Ureter (tissue), 1 donor: ENCODE measurements at places on chromosomes 7 and 10. TPM values are rescaled to one million over a fixed set of nuclear protein-coding genes. Genes with fewer than 3 reads are reported as not detected.
A peak's percentile ranks its signal among the peaks of the same experiment; 100 is the strongest.

Gene GARIN1A
- total RNA-seq, result 6.4 TPM

Gene LMBR1
- 89.5 TPM for total RNA-seq

Gene TDRD1
- total RNA-seq, result 0.23 TPM

Gene OTUD1
- 10.6 TPM for total RNA-seq

Gene OR2A1
- not detected for total RNA-seq

Gene HUS1
- total RNA-seq, result 43.1 TPM

Gene NEUROG3
- total RNA-seq, result not detected

Gene EPHB4
- 58.4 TPM for total RNA-seq

Gene GRID1
- total RNA-seq, result 2.7 TPM

Gene OPN4
- not detected for total RNA-seq

Gene ANKRD7
- not detected for total RNA-seq

Gene TSPAN13
- total RNA-seq, result 50.2 TPM

Gene CHST15
- total RNA-seq, result 15.7 TPM

GRCh38 chr10:71244431-71245419 lies 32.4 kb downstream of the UNC5B start:
- DNase-seq, result peak; percentile 64

DNA sequence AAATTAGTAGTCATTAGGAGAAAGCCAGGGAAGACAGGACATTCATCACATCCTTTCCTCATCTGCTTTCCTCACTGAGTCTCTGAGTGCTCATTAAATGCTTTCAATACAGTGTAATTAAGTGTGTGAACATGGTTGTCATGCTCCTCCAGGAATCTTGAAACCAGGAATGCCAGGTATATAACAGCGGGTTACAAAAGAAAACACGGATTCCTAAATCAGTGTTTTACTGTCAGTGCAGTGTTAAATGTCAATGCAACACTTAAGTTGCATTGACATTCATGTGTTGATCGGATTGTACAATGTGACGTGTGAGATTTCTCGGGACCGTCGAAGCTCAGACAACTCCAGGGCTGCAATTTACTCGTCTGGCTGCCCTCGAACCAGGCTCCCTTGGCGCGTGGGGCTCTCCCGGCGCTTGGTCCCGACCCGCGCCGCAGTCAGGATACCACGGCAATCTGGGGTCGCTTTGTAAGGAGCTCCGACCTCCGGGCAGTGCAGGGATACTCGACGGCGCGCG lies 455 bp upstream of the SPAG6 start:
- no peak for DNase-seq

- no peak for DNase-seq
Measured at GRCh38 chr7:38438970-38439369, 165.5 kb upstream of the TARP start.

GRCh38 chr7:18202315-18203045 lies 174.8 kb upstream of the PRPS1L1 start:
- no peak for DNase-seq

GRCh38 chr10:125016611-125017202 lies 74.8 kb downstream of the ZRANB1 start:
- DNase-seq, result no peak

DNA sequence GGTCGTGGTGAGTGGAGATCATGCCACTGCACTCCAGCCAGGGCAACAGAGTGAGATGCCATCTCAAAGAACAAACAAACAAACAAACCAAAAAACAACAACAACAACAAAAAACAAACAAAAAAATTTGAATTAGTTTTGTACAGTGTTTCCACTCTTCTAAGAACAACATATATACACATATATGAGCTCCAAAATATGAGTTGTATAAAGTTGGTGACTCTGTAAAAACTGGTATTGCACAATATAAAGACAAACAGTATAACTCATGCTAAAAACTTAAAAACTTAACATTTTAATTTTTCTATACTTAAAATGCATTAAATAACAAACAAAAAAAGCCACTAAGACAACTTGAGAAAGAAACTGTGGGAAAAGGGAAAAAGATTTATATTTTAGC lies 46.0 kb downstream of the AKR1B15 start:
- DNase-seq, result no peak

GRCh38 chr10:93799155-93799708 lies 41.5 kb downstream of the LGI1 start:
- DNase-seq, result no peak

- DNase-seq, result no peak
Measured at GRCh38 chr10:26805567-26806245, 55.1 kb downstream of the ABI1 start.

GRCh38 chr10:21503542-21503941 lies 21.9 kb downstream of the SKIDA1 start:
- no peak for DNase-seq

DNA sequence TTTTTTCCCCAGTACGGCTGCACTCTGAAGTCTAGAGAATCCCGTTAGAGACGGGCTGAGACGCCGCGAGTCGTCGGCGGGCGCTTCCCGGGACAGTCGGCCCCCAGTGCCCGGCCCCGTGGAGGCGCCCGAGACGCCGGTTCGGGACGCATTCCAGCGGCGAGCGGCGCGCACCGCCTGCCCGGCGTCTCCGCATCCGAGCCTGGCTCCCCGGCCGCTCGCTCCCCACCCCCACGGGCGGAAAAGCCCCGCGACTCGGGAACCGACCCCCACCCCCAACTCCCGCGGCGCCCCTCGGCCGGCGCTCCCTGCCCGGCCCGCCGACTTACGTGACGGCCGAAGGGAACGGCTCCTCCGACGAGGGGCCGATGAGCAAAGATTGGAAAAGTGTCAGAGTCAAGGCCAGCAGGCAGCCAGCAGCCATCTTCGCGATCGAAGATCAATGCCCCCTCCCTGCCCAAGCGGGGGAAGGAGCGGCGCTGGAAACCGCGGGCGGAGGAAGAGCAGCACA lies 486 bp downstream of the CACNA2D1 start:
- peak; percentile 51 for DNase-seq

DNA sequence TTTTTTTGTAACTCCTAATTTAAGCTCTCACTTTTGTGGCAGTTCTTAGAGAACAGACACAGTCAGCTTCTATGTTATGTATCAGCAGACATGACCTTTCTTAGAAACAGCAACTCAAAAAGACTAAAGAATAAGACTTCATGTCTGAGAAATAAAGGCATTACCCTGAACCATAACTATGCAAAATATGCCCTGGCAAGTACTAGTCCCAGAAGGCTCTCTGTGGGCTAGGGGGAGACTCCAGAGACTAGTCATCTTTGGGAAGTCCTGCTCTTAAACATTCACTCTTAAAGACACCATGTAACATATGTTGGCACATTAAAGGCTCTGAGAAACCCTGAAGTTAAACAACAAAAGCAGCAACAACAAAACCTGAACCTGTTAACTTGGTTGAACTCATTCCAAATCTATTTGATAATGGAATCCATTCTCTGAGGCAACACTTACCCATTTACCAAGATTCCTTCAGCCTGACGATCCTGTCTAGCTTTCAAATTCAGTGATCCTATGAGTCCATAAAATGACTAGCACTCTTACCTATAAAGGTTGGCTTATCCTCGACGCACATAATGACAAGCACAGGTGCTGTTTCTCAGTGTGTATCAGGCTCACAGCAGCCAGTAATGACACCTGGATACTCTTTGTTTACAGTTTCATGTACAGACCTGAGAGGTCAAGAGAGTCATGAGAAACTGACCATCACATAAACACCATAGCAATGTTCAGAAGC lies 62.3 kb downstream of the OSBPL3 start:
- no peak for DNase-seq

GRCh38 chr10:11684717-11685645 lies 57.2 kb upstream of the ECHDC3 start:
- DNase-seq, result peak; percentile 71

GRCh38 chr7:79217468-79217867 lies 236.0 kb downstream of the MAGI2 start:
- no peak for DNase-seq

DNA sequence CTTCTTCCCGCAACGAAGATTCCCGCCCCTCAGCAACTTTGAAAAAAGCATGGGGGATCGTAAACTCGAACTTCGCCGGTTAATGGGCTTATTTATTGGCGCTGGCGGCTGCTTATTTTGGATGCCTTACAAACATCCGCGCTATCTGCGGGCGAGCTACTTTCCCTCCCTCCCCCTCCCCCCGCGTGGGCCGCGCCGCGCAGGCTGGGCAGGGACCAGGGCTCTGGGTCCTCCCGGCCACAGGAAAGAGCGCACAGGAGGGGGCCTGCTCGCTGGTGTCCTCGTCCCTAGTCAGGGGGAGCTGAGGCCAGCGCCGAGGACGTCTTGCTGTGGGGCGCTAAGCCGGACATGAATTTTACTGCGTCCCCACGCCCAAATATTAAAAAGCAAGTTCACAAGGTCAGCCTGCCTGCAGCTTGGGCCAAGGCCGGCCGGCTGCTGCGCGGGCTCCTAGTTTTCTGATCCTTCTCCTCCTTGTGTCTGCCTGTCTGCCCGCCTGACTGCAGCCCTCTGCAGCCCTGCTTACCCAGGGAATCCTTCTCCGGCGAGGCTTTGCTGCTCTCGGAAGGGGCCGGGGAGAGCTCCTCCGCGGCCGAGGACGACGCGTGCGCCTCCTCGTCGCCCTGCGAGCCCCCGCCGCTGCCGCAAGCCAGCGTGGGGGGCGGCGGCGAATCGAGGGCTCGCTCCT lies 1.2 kb downstream of the HOXA10 start:
- DNase-seq, result peak; percentile 93

GRCh38 chr10:62803724-62804355 lies 680 bp upstream of the ADO start:
- DNase-seq, result no peak

- no peak for DNase-seq
Measured at GRCh38 chr7:112322070-112322469, 115.6 kb downstream of the ZNF277 start.

GRCh38 chr10:121369616-121370015 lies 228.6 kb downstream of the FGFR2 start:
- DNase-seq, result no peak

DNA sequence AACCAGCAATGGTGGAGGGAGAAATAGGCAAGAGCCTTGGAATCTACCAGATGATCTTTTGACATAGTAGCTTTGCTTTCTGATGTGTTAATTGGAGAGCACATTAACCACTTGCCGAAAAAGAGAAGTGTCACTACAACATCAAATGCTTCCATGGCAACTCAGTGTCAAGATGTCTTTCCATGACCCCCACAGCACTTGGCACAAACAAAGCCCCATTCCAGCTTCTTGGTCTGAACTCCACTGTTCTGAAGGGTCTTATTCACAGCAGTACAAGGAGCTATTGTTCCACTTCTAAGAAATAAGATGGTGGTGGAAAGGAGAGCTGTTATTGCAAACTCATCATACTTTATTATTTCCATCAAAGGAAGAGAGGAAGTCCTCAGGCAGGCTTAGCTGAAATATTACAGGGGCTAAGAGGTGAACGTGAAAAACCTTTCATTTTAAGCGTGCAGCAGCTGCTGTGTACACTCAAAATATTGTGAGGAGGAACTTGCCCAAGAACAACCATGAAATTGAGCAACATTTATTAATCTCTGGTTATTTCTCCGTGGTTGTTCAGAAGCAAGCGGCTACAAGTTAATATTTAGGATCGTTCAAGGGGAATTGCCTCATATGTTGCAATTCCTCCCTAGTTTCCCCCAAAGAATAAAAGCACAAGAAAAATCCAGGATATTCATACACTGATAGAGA lies 354.8 kb upstream of the CELF2 start:
- no peak for DNase-seq

DNA sequence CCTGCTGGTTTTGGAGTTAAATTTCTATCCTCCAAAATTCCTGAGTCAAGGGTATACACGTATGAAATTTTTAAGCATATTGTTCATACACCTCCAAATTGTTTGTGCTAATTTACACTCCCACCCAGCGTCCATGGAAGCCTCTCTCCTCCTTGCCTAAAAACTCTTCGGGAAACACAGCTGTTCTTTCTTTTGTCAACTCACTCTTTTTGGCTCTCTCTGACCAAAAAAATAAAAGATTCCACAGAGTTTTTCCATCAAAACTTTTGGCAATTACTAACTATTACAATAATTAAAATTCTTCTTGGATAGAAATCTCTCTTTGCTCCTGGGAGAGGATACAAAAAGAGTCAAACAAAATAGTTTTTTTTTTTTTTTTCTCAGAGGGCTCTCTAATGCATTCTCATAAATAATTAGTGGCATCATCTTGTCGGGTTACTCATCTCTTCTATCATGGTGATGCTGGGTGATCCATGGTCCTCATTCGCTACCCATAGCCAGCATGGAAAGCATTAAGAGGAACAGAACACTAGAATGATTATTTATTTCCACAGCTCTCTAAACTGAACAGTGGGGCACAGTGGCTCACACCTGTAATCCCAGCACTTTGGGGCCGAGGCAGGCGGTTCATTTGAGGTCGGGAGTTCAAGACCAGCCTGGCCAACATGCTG lies 310.7 kb downstream of the SFMBT2 start:
- no peak for DNase-seq

DNA sequence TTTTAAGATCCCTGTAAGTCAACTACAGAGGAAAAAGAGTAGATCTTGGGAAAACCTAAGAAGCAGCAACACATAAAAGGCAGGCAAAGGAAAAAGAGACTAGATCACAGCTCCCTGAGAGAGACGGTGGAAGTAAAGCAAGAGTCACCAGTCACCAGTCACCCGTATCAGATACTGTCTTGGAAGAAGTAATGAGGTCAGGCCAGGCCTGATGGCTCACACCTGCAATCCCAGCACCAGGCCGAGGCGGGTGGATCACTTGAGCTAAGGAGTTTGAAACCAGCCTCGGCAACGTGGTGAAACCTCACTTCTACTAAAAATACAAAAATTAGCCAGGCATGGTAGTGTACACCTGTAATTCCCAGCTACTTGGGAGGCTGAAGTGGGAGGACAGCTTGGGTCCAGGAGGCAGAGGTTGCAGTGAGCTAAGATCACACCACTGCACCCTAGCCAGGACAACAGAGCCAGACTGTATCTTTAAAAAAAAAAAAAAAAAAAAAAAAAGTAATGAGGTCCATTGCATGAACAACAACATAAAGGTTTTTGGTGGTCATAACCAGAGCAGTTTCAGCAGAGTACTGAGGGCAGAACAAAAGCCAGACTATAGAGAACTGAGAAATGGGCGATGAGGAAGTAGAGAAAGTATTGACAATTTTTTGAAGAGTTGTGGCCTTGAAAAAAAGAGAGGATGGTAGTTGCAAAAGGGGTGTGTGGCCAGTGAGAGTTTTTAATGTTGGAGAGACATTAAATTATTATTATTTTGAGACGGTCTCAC lies 16.9 kb downstream of the ZNF713 start:
- DNase-seq, result no peak

GRCh38 chr7:120055300-120055699 lies 217.7 kb upstream of the KCND2 start:
- no peak for DNase-seq

DNA sequence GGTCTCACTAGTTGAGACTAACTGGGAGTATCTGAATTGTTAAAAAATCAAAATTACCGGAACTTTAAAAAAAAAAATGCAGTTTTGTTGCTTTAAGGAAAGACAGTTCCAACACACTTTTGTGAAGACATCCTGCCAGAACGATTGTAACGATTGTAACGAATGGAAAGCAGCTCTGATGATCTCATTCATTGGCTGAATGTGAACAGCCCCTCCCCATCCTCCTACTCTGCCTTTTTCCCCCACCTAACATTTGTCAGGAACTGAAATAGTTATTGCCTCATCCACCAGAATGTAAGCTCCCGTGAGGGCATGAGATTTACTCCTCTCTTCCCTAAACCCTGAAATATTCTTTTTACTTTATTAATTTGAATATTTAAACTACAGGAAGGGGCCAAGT lies 23.1 kb upstream of the ZC3HAV1L start:
- DNase-seq, result no peak

- no peak for DNase-seq
Measured at GRCh38 chr7:135791543-135792362, 43.1 kb upstream of the FAM180A start.
